HCEC 1CT (cell line): ENCODE measurements at places on chromosomes 12 and 14.

- DNase-seq, result no peak
Observed at GRCh38 chr12:19093218-19093617, 36.3 kb upstream of the PLEKHA5 start.

DNA sequence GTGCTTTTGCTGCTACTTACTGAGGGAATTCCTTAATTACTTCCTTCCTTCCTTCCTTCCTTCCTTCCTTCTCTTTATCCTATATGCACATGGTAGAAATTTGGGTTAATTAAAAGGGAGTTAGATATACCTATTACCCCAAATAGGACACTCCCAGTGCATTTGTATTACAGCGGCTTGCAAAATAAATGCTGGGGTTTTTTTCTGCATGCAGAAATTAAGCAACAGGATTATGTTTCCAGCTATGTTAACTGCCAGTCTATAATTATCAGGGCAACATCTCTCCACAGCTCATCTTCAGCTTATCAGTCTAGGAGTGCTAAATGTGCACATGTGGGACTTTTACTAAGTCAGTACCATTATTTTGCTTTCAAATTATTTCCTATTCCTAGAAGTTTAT, 132.9 kb upstream of the SLC35F4 start:
- no peak for DNase-seq

GRCh38 chr14:36518586-36519430, 1.2 kb downstream of the NKX2-1 start:
- no peak for DNase-seq

DNA sequence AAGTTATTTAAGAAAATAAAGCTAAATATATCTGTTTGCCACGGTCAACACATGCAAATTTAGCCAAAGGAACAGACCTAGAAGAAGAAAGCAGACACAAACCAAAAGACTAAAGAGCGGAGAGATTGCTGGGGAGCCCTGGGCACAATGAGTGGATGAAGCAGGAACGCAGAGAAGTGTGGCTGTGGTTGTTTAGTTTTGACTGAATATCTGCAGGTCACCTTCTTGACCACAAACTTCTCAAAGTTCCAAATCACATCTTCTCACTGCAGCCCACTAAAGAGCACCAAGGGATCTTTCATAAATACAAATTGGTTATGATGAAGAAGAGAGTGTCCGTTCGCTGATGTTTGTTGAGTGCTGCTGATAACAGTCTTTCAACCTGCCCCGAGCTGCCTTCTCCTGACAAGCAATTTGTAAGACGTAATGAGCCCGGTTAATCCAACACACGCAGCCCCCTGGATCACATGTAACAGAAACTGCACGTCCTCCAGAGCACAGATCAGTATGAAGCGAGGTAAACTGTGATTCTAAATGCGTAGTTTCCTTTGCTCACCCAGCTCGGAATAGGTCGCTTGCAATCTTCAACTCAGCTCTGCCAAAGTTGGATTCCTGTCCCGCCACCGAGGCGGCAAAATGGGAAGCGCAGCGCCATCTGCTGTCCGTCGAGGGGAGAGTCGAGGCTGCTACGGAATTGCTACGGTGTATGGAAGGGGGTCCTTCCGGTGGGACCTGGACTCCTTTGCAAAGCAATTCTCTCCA, 120.8 kb downstream of the GXYLT1 start:
- DNase-seq, result peak; percentile 34

DNA sequence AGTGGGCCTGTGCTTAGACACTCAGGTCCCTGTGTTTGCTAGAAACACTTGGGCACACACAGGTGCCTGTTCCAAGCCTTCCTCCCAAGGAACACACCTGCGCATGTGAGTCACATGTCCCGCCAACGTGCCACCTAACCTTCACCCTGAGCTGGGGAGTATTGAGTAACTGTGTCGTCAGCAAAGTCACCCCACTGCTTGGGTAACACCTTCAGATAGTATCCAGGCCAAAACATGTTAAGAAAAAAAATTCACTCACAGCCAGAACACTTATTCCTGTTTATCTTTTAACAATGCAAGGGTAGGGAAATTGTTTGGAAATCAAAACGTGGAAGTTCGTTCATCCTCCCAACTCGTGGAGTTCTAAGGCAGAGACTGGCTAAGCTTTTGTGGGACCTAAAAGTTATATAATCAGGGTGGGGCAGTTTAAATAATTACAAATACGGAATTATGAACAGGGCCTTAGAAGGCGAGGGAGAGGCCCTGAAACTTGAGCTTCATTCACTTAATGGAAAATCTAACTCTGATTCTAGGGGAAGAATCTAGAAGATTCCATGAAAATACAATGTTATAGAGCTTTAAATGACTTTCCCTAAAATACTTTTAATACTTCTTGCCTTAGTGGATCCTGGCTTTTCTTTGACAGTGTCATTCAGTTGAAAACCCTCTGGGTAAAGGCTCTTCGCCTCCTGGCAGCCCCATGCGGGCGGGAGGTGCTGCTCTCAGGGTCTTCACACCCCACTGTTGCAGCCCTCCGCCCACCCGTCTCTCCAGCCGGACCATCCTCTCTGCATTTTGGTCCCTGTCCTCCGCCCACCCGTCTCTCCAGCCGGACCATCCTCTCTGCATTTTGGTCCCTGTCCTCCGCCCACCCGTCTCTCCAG, 30.3 kb upstream of the ADIPOR2 start:
- DNase-seq, result peak; percentile 43
